ENCODE measurements at places on chromosomes 11 and 22.

DNA sequence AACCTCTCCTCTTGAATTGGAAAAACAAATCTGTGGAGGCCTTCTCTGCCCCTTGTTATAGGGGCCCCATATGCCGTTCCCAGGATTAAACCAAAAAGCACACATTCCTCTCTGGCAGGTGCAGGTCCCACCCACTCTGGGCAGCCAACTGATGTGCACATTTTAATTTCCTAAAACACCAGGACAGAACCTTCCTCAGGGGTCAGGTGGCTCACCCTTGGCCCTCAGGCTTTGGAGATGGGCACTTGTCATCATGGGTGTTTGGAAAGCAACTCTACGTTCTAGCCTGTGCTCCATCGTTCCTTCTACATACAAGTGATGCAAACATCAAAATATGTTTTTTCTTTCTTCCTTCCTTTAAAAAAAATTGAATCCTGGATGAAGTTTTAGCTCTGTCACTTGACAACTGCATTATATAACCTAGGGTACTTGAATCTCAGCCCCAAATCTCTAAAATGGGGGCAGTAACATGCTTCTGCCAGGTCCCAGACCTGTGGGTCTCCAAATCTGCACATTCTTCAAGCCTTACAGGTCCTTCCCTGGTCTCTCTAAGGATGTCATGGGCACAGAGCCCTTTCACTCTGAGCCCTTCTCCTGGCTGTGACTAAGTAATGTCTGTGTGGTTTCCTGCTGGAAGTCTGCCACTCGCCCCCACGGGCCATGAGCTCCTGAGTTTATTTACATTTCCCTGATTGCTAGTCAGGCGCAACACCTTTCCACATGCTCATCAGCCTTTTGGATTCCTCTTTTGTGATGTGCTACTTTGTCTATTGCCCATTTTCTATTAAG is 43.8 kb downstream of the KCNQ1OT1 start:
- no peak for DNase-seq

DNA sequence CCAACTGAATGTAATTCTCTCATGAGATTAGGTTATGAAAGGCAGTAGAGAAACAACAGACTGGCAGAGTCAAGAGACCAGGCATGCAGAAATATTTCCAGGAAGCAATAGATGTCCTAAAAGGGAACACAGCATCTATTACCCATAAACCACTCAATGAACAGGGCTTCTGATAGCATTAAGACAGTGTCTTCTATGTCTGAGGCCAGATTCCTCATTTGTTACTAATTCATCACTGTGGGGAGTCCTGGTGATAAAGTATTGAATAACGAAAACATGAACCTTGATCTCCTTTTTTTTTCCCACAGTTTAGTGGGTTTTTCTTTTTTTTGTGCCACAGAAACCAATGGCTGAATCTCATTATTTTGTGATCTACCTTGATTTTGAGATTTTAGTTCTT is 339.0 kb downstream of the METTL15 start:
- DNase-seq = no peak

- DNase-seq = no peak
Measured at GRCh38 chr11:11038352-11038751, 180.5 kb upstream of the ZBED5 start.

- DNase-seq = no peak
Measured at GRCh38 chr11:115334932-115335788, 169.1 kb downstream of the CADM1 start.

DNA sequence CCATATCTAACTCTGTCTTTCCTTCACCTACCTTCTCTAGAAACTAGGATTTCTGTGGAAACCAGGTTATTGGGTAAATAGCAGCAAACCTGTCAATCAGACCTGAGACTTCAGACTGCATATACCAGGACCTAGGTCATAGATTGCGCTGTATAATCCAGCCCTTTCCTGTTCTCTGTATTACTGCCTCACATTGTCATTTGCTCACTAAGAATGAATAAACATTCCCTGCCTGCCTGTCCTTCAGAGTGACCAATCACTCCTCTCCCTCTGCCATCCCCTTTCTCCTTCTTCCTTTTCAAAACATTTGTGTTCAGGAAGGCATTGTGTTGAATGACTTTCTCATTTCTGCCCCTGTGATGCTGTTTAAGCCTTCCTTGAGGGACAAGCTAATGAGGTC is 14.1 kb upstream of the FZD4 start:
- DNase-seq = no peak

GRCh38 chr11:7197469-7197868 is 54.2 kb upstream of the SYT9 start:
- DNase-seq = no peak

Data from NCI-H2081 treated with DMSO at 0.1 percent for 48 hours (cell line).